ENCODE measurements at places on chromosomes 2 and 18.

DNA sequence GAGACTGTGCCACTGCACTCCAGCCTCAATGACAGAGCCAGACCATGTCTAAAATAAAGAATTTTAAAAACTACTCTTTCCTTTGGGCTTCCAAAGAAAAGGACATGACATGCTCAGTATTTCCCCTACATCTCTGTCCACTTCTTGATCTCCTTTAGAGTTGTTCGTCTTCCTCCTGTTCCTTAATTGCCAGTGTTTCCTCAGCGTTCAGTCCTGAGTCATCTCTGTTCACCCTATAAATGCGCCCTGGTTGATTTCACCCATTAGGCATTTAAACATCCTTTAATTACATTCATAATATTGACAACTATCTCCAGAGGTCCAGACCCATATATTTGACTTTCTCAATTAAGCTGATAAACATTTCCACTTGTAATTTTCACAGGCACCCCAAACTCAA lies 64.0 kb downstream of the AAK1 start:
- DNase-seq: no peak

DNA sequence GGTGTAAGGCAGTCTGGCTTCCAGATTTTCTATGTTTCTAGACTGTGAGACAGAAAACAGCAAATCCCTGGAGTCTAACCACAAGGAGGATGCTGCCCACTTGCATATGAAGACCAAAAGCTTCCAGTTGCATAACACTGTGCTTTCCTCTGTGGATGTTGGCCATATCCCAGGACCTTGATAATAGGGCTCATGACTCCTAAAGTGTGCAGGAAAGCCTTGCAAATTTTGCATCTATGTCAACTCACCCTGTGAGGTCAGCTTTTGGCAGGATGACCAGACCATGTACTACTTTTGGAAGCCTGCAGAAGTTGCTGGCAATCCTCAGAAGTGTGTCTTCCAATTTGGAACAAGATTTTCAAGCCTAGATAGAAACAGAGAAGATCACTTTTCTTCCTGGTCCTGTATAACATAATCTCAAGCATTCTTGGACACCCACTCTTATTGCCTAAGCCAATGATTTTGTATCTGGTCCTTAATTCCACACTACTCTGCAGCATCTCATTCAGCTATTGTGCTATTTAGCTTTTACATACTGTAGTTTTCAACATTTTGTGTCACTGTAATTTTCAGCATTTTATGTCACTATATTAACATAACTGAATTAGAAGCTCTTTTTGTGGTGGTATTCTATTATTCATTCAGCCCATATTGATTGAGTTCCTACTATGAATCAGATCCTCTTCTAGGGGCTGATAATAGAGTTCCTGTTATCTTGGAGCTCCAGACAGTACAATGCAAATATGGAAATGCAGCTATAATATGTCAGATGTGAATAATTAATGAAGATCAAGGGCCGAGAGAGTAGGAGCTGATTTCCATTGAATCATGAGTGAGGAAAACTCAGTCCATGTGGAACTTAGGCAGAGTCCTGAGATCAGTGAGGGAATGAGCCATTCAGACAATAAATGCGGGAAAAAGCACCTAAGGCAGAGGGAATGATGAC lies 85.3 kb upstream of the RAB27B start:
- no peak for DNase-seq

GRCh38 chr2:25041307-25041927 lies 459 bp upstream of the EFR3B start:
- DNase-seq: peak; percentile 81

DNA sequence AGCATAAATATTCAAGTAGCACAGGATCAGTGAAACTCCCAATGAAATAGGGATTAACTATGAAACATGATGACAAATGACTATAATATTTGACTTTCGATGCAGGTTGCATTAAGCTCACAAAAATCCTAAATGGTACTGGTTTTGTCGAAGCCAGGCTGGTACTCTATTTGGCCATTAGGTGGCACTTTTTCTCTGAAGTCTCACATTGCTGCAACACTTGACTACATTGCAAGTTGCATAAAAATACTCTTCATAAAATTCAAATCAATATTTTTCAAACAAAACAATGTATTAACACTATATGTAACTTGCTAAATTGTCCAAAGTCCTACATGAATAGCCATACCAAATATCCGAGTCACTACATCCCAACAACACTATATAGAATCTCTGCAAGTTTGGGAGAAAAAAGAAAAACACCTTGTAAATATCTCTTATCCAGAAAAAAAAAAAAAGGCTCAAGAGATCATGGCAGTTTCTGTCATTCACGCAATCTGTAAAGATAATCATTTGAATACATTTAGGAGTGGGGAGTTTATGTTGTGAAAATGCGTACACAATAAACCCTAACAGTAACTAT lies 9.5 kb downstream of the RTTN start:
- peak; percentile 10 for DNase-seq

DNA sequence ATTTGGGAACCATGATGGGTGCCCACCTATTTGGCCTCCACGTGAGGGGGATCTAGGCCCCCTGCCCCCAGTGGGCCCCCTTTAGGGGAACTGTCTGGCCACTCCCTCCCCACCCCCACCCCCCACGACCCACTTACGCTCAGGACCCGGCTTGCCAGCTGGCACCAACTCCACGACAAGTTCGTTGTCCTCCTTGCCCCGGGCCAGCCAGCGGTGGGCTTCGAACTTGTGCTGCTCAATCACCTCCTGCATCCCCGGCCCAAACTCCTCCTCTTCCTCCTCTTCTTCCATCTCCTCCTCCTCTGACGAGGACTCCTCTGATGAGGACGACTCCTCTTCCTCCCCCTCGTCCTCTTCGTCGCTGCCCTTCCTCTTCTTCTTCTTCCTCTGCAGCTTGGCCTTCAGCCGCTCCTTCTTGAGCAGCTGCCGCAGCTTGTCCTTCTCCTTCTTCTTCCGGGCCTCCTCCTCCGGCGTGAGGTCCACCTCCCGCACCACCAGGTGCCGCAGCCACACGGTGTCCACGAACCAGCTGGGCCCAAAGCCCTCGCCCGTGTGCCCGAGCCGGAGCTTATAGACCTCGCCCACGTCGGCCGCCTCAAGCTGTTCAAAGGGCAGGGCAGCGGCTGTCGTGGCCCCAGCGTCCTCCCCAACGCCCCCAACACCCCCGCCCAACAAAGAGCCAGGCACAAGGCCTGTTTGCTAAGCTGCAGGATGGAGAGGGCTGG lies 96.9 kb downstream of the LOXHD1 start:
- no peak for DNase-seq

DNA sequence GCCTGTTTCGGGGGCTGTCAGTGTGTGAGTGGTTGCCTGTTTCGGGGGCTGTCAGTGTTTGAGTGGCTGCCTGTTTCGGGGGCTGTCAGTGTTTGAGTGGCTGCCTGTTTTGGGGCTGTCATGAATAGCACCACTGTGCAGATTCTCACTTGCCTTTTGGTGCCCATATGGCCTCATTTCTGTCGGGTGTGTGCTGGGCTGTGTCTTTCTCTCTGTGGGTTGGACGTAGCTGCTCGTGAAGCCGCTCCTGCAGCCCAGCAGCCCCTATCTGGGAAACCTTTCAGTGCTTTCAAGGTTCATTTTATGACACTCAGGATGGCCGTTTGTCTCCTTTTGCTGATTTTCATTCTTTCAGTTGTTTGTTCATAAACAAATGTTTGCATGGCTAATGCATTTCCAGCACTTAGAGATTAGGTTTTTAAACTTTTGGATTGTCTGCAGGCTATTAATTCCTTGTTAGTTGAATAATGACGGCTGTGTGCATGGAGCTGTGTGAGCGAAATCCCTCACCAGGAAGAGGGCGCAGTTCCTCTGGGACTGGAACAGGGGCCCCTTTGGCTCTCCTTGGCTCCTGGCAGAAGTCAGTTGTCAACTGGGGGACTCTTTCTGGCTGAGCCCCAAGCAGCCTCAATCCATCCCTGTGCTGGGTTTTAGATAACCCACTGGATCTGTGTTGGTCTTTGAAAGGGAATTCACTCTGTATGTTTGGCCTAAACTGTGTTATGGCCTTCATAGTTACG lies 10.8 kb downstream of the AGAP1 start:
- no peak for DNase-seq

DNA sequence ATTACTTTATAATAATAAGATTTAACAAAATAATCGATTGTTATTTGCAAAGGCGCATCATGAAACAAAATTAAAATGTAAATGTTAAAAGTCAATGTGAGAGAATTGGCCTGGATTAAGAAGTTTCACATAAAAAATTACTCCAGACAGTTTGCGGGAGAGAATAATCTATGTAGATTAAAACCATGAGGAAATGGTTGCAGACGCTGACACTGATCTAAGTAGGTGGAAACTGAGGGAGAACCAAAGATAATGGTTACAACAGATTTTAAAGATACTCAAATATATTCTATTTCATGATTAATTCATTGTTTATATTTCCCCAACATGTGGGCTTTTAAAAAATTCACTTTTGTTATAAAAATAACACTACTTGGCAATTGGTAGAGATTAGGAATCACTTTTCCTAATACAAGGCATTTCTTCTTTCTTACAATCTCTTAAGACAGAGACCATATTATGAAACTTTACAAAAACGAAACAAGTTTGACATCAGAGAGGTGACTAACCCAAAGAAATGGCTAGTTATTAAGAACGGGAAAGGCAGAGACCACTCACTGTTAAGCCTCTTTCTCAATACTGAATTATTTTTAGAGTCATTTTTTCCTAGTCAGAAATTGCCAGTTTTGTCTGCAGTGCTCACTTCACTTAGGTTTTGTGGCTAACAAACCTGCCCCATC lies 1.6 kb downstream of the KANSL1L start:
- DNase-seq: no peak

DNA sequence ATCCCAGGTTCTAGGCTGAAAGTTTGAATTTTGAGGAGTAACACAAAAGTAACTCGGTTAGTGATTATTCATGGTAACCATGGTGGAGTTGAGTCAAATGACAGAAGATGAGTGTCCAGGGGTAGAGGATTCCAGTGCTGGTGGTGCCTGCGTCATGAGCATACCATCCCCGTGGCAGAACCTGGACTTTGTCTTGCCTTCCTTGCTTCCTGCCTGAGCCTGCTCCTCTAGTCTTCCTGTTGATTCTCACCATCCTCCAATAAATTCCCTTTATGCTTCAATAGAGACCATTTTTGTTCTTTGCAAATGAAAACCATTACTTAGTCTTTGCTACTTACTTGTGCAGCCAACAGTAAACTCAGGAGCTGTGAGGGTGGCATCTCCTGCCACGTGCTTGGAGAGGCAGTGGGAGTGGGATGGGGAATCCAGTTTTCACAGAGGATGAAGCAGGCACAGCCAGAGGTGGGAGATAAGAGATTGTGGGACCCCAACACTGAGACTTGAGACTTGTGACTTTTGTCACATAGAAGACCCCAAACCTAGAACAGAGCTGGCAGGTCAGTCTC lies 4.1 kb upstream of the YES1 start:
- DNase-seq: no peak

DNA sequence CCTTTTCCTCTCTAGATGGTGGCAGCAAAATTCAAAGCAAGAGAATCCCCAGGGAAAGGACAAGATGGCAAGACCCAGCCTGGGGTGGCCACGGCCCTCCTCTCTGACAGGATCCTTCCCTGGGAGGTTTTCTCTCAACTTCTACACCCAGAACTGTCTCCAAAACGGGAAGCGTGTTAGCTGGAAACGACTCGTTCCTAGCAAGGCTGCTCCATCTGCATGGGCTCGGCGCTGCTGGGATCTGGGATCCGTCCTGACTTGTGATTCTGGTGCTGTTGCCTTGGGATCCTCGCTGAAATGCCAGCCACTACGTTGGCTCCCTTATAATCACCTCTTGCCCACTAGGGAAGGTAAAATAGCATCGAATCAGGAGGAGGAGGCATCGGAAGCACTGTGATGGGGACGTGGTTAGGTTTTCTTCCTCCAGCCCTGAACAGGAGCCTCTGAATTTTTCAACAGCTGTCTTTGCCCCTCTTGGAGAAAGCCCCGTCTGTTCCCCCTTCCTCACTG lies 514.8 kb upstream of the MYT1L start:
- DNase-seq: no peak

GRCh38 chr18:48609820-48610815 lies 71.3 kb downstream of the CTIF start:
- DNase-seq: no peak

DNA sequence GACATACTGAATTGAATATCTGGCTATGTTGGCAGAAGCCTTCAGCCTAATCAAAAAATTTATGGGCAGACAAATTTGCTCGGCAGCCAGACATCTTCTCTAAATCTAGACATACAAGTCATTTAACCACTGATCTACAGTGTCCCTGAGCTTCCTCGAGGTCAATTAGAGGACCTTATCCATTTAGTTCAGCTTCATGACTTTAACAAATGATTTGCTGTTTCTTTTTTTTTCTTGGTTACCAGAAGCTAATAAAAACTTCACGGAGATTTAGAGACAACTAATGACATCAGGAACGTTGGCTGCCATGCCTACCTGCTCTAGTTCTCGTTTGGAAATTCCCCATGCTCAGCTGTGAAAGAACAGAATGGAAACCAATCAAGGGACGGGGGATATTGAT lies 223.8 kb downstream of the BCL2 start:
- no peak for DNase-seq

- no peak for DNase-seq
Observed at GRCh38 chr2:32212295-32212694, 46.6 kb downstream of the SLC30A6 start.

- DNase-seq: no peak
Observed at GRCh38 chr2:20549691-20550348, 101.1 kb downstream of the HS1BP3 start.

DNA sequence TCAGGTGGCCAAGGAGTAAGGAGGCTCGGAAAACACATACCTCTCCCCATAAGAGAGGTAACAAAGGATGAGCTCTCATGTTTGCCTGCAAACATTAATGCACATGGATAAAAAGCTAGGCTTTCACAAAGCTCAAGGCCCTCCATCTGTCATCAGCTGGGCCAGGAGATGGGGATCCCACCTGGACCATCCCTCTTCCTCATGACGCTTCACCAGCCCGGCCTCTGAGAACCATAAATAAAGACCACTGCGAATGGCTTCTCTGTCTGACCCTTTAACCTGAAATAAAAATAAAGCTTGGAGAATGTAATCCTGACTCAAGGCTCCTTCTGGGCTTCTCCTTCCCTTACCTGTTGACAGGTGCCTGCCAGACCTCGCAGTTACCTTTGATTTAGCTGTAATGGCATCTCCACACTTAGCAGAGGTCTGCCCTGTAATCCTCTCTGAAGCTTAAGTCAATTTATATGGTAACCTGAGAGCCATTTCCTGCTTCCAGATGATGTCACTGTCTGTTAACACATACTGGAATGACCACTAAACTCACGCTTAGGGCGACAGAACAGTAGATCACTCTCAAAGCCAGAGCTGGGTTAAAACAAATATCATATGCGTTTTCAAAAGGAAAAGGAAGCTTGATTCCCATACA lies 29.3 kb upstream of the FOXI3 start:
- DNase-seq: no peak

DNA sequence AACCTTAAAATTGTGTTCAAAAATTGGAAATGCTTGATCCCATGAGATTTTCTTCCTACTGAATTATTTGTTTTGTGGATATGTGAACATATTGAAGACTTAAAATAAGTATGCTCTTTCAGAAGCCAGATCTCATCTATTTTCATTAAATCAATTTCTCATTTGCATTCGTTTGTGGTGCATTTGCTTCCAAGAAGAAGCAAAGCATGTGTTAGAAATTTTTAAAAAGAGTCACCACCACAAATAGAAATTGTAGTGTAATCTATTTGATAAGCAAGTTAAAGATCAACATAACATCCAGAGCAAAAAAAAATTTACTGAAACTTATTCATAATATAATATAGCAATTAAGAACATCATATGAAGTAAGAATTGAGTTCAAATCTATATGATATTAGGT lies 300.9 kb upstream of the SYT4 start:
- no peak for DNase-seq
